ENCODE measurements at places on chromosomes 4 and X.
A peak's percentile ranks its signal among the peaks of the same experiment; 100 is the strongest.

- no peak for DNase-seq
Measured at GRCh38 chr4:30832639-30833038, 112.5 kb downstream of the PCDH7 start.

GRCh38 chrX:100424012-100424411, 13.9 kb upstream of the PCDH19 start:
- DNase-seq, result no peak

- DNase-seq, result no peak
Measured at GRCh38 chr4:84239278-84239845, 259.7 kb downstream of the NKX6-1 start.

- DNase-seq, result peak; percentile 66
Measured at GRCh38 chr4:141220691-141221659, at the start of gene ZNF330. Gene ZNF330 (plus strand): TSS chr4:141220895. CDS start chr4:141222372, 1,477 bp downstream.

- no peak for DNase-seq
Measured at GRCh38 chr4:40952217-40952616, 202.5 kb downstream of the NSUN7 start.

DNA sequence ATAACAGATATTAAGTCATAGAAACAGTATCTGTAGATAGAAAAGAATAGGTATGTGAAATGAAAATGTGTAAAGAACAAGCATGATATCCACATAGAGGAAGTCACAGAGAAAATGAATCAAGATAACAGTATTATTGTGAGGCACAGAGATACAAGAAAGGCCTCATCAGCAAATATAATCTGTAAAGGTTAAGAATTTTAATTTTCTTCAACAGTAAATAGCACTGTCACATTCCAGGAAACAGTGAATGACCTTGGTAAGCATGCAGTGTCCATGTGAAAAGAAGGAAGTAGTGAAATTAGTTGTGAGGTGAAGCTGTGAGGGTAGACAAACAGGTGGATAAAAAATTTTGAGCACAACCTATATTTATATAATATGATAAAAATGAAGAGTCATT, 39.5 kb upstream of the NDST4 start:
- no peak for DNase-seq

GRCh38 chr4:174538123-174538875, 16.0 kb upstream of the HPGD start:
- no peak for DNase-seq

DNA sequence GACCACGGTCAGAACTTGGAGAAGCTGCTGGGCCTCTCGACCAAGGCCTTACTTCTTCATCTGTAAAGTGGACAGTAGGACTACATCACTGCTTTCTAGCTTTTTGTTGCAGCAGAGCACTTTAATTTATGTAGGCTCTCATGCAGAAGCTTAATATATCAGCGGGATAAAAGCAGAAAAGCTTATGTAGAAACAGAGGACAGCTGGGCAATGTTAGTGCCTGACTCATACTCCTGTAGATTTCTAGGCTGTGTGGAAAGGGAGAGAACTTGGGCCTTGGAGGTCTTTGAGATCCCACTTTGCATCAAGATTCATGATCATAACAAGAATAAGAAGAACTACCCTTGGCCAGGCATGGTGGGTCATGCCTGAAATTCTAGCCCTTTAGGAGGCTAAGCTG, 91.2 kb downstream of the ARHGAP10 start:
- no peak for DNase-seq

- no peak for DNase-seq
Measured at GRCh38 chrX:116873671-116874070, 410.9 kb upstream of the CT83 start.

DNA sequence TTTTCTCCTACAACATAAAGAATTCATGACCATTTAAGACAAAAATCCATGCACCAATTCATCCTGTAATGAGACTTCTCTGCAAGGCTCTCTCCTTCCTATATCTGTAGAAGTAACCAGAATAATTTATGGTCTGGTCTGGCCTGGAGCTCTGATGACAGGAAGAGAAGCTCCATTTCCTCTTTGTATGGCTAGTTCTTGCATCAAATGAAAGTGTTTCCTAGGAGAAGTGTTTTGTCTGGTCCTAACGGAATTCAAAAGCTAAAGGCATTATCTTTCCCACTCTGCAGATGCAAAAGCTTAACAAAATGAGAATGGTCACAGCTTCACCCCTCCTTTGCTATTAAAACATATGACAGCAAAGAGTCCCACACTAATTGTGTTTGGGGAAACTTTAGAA, 55.1 kb downstream of the SPATA18 start:
- no peak for DNase-seq

- no peak for DNase-seq
Measured at GRCh38 chr4:47639531-47639930, 154.5 kb downstream of the ATP10D start.

GRCh38 chr4:8818063-8818881, 53.4 kb downstream of the HMX1 start:
- DNase-seq, result no peak

- DNase-seq, result no peak
Measured at GRCh38 chrX:18874560-18875255, 109.2 kb downstream of the PHKA2 start.

DNA sequence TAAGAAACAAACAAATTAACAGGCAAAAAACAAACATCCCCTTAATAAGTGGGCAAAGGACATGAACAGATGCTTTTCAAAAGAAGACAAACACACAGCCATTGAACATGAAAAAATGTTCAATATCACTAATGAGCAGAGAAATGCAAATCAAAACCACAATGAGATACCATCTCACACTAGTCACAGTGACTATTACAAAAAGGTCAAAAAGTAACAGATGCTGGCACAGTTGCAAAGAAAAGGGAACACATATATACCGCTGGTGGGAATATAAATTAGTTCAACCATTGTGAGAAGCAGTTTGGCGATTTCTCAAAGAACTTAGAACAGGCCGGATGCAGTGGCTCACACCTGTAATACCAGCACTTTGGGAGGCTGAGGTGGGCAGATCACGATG, 146.1 kb upstream of the NEIL3 start:
- no peak for DNase-seq

DNA sequence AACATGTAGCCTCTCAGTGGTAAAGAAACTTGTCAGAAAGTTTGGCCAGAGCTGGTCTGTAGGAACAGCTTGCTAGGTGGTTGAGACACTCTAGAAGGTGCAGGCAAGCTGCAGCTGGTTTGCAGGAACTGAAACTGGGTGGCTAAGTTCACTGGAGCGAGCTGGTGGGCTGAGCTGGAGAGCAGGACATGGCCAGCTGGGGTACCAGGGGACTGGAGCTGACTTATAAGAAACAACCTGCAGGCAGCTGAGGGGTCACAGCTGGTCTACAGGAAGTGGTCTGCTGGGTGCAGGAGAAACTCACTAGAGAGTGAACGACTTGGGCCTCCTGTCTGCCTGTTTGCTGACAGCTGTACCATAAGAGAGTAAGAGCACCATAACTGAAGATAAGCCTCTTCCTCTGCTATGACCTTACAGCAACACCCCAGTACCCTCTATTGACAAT, 157.1 kb upstream of the LNX1 start:
- DNase-seq, result no peak

DNA sequence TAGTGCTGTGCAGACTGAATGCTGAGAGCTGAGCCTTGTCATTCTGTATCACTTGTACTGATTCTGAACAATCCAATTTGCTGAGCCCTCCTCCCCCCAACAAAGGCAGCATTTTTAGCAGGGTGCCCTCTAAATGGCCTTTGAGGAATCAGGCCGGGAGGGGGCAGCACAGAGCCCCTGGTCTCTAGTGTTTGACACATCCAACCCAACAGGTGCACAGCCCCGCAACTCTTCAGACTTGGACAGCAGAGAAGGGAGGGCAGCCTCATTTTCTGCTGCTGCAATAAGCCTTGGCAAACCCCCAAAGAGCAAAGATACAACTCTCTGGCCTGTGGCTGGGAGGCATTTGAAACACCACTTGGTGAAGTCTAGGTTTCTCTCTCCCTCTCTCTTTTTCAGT, 3.4 kb downstream of the ATP1B4 start:
- DNase-seq, result peak; percentile 10

- no peak for DNase-seq
Measured at GRCh38 chr4:138835832-138836533, 179.6 kb upstream of the NOCT start.

GRCh38 chrX:15853586-15854079, 980 bp downstream of the AP1S2 start:
- DNase-seq, result no peak

GRCh38 chr4:127293496-127293895, 339.3 kb upstream of the INTU start:
- no peak for DNase-seq

DNA sequence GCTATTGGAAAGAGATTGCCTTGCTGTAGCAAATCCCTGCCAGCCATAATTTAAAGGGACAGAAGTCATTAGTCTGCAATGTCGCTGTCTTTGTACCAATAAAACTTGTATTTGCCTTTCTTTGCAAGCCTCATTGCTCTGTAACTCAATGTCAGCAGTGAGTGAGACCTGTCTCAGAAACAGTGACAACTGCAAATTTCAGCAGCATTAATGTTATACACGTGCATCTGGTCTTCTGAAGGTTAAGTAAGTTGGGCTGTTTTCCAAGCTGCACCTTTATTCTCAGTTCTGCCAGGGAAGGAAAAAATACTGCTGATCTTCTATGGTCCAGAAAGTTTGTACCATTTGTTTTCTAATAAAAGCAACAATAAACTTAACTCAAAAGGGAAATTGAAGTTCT, 543.1 kb downstream of the TRIML1 start:
- DNase-seq, result no peak

- no peak for DNase-seq
Measured at GRCh38 chr4:153440475-153440874, 25.7 kb upstream of the TMEM131L start.

DNA sequence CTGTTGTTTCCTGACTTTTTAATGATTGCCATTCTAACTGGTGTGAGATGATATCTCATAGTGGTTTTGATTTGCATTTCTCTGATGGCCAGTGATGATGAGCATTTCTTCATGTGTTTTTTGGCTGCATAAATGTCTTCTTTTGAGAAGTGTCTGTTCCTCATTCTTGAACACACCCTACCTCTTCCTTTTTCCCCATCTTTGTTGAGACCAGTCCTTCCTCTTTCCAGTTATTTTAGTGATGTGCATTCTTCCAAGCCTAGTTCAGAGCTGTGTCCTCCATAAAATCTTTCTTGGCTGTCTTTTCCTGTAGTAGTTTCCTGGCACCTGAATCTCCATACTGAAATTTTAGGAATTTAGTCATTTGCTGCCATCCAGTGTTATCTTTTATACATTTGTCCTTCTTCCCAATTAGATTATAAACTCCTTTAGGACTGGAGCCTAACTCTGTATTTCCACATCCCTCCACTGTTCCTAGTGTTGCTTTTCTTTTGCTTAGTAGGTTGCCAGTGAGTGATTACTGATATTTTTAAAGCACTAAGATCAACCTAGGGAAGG, 11.4 kb downstream of the FHIP1A start:
- DNase-seq, result no peak

GRCh38 chr4:26120098-26120825, 200.6 kb upstream of the RBPJ start:
- no peak for DNase-seq

- no peak for DNase-seq
Measured at GRCh38 chrX:116462822-116463221, at the start of gene CT83. Gene CT83 (minus strand): TSS chrX:116462976. CDS start chrX:116462856, 120 bp downstream.

GRCh38 chr4:152935143-152935542, 980 bp upstream of the FHDC1 start:
- no peak for DNase-seq
